ENCODE measurements at places on chromosomes 12 and 14.

DNA sequence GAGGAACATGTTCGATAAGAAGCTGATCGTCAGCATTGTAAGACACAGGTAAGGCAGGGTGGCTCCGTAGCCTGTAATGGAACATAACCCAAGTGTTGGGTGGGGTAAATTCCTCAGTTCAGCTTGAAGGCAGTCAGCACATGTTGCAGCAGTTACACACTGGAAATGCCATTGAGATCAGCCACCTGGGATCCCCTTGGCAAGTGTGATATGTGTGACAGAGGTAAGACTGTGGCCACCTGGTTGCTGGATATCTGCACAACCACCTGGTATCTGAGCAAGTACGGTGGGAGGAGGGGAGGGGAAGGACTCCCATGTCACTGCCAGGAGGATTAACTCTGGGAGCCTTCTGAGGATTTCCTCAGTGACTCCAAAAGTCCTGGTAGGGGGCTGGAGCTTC lies 158.0 kb upstream of the CAND1 start:
- no peak for DNase-seq

- no peak for DNase-seq
Observed at GRCh38 chr14:79383475-79383874, 827.8 kb downstream of the DIO2 start.

GRCh38 chr14:35391388-35391710 lies 13.2 kb downstream of the NFKBIA start:
- no peak for DNase-seq

GRCh38 chr12:33437598-33437997 lies 2.0 kb downstream of the SYT10 start:
- no peak for DNase-seq

GRCh38 chr14:65792208-65792905 lies 379.8 kb downstream of the FUT8 start:
- DNase-seq: no peak

DNA sequence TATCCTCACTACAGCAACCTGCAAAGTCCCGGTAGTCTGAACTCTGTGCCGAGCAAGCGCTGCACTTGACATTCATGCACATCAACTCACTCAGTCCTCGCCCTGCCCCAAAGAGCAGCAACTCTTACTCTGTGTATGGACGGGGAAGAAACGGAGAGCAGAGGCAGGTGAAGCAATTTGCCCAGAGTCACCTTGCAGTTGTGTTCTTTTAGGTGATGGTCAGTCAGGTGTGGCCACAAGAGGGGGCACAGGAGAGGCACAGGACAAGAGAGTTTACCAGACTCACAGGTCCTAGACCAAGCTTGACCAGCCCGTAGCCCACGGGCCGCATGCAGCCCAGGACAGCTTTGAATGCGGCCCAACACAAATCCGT lies 39.1 kb downstream of the TSPAN11 start:
- no peak for DNase-seq

DNA sequence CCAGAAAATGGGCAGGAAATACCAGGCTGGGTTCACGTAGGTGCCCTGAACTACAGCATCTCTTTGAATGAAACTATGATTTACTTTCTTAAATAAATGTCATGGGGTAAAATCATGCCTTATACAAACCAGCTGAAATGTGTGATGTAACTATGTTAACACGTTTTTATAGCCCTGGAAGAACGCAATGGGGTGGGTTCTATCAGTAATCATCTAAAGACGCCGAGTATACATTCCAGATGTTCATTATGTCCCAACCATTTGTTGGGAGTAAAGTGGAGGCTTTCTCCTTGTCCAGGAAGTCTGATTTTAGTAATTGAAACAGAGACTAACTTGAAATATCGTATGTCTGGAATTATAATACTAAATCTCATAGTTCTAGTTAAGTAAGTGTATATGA lies 16.2 kb upstream of the IGF1 start:
- no peak for DNase-seq

GRCh38 chr12:58069268-58069963 lies 128.0 kb downstream of the ATP23 start:
- no peak for DNase-seq
